ENCODE measurements at places on chromosomes 6 and 20. TPM values are rescaled to one million over a fixed set of nuclear protein-coding genes. Genes with fewer than 3 reads are reported as not detected.

COX4I2 gene
- total RNA-seq = 2.3 TPM

PDYN gene
- total RNA-seq = not detected

PNPLA1 gene
- 0.18 TPM for total RNA-seq

FOXC1 gene
- total RNA-seq = 7.7 TPM

DNA sequence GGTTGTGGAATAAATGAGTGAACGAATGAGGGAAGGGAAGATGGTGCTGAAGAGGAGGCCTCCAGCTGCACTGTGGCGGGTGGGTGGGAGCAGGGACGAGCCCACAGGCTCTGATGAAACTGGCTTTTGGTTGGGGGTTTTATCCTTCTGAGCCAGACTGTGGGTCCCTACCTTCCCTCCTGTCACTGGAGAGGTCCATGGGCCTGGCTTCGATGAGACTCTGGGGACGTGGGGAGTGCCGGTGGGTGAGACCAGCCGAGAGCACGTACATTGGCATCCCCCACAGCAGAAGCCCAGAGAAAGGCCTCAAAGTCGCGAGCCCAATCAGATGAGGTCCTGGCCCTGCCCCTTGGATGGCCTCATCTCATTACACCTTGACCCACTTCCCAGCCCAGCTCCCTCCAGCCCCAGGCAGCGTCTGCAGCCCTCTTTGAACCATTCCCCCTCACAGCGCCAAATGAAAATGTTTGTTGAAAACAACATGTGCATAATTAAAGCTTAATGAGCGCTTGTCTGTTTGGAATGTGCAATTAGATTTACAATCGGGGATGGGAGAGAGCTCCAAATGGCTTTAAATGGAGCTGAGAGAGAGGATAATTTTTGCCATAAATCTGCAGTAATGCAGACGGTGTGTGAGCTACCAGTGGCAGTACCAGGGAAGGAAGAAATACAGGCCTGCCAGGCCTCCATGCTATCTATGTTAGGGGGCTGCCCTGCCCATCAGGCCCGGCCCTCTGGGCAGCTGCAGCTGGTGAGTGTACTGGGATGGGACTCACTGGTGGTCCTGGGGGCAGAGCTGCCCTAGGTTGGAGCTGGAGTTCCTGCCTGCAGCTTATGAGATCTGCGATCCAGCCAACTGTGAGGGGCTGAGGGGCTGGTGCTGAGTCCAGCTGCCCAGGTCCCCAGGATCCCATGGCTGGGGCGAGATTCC, 47.2 kb downstream of the TOX2 start:
- no peak overlapping the region for H3K4me3 ChIP-seq
- peaks cover 8% of the 10 kb centered on the region for H3K4me1 ChIP-seq
- no peak overlapping the region for H3K27ac ChIP-seq
- no peaks in the 10 kb centered on the region for H3K36me3 ChIP-seq

GRCh38 chr20:59748619-59749191, 144.4 kb downstream of the PHACTR3 start:
- H3K36me3 ChIP-seq = no peaks in the 10 kb centered on the region
- H3K4me3 ChIP-seq = no peak overlapping the region
- peaks cover 5% of the 10 kb centered on the region for H3K4me1 ChIP-seq
- DNase-seq = no peak

DNA sequence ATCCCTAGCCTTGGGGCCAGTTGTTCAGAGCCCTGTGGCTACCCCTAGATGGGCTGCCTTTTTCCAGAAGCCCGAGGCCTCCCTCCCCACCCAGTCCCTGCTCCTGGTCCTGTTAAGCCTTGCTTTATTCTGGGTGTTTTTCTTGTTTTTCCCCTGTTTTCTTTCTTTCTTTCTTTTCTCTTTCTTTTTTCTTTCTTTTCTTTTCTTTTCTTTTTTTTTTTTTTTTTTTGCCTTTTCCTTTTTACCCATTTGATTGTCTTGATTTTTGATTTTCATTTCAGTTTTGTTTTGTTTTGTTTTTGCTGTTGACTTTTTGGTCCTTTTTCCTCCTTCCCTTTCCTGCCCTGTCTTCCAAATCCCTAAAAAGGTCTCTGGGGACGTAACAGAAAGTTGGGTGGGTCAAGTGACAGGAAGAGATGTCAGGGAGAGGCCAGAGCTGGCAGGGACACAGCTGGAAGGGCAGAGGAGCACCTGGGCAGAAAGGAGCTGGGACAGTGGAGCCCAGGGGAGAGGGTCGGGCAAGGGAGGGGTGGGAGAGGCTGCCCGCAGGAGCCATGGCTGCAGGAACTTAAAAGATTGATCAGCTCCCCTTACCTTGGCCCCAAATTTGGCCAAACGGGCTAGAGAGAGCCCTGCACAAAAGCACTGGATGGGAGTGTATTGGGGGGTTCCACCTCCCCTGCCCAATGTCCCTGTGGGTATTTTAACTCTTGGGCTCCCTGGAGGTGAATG, 27.6 kb downstream of the MYH7B start:
- H3K4me1 ChIP-seq = peaks cover 16% of the 10 kb centered on the region
- H3K27me3 ChIP-seq = no peaks in the 10 kb centered on the region
- no peaks in the 10 kb centered on the region for H3K36me3 ChIP-seq
- no peak for DNase-seq

DNA sequence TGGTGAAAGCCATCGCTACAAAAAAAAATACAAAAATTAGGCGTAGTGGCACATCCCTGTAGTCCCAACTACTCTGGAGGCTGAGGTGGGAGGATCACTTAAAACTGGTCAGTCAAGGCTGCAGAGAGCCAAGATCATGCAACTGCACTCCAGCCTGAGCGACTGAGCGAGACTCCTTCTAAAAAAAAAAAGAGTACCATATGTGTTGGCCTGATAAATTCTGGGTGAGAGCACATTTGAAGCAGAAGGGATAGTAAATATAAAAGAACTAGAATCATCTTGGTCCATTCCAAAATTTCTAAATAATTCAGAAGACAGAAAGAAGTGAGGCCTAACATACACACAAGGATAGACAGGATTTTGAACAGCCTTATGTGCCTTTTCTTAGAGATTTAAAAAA, 2.2 kb downstream of the IBTK start:
- no peaks in the 10 kb centered on the region for H3K36me3 ChIP-seq
- H3K27ac ChIP-seq = no peak overlapping the region
- H3K4me3 ChIP-seq = no peak overlapping the region
- H3K27me3 ChIP-seq = no peaks in the 10 kb centered on the region
- peaks cover 2% of the 10 kb centered on the region for H3K4me1 ChIP-seq

GRCh38 chr6:29602564-29603361, 17.8 kb downstream of the OR2H2 start:
- H3K4me3 ChIP-seq = no peak overlapping the region
- H3K27ac ChIP-seq = no peak overlapping the region
- no peaks in the 10 kb centered on the region for H3K36me3 ChIP-seq
- DNase-seq = no peak
- H3K27me3 ChIP-seq = no peaks in the 10 kb centered on the region

DNA sequence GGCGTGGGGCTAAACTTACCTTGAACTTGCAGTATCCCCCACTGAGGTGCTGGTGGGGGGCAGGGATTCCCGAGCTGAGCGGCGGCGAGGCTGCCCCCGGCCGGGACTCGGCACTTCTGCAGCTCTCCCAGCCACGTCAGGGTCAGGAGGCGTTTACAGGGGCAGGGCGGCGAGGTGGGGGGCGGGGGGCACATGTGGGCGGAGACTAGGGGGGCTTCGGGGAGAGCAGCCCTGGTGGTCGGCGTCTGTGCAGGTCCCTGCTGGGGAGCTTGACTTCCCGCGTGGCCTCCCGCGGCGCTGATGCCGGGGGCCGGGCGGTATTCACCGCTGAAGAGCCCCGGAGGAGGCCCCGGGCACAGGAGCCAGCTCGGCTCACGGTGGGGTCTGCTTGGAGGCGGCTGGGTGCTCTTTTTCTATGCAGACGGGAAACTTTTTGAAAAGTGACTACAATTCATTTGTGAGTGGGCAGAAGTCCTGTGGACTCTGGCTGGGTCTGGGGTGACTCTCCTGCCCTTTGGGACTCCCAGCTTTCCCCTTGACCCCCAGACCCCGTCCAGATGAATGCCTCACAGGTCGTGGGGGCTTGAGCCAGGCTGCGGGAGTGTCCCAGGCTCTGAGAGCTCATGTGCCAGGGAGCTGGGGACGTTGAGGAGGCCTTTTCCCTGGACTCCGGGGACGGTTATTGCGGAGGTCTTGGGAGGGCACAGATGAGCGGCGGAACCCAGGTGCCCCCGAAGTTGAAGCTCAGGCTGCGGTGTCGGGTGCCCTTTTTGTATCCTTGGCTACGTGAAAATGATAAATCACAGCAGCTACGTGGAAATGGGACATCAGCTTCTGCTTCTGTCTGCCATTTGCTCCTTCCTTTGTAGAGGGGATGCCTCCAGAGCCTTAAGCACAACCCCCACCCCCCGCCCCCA, 75.9 kb upstream of the GATA5 start:
- H3K27me3 ChIP-seq = no peaks in the 10 kb centered on the region
- H3K4me3 ChIP-seq = peak overlapping the region; percentile 43
- no peak for DNase-seq
- H3K4me1 ChIP-seq = no peaks in the 10 kb centered on the region

DNA sequence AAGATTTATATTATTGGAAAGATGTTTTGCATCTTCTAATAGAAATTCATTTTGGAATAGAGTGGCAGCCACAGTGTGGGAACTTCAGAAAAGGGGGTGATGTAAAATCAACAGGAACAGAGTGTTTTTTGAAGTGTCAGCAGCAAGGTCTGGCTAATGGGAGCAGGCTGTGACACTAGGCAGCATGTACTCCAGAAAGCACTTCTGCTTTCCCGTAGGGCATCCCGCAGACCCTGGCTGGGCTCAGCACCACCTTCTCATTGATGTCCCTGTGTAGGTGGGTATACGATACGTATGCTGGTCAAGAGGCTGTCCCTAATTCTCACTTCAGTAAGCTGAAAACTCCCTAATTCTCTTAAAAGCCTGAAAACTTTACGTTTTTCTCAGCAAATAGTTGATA, 74.7 kb downstream of the EYA4 start:
- H3K27ac ChIP-seq = no peak overlapping the region
- H3K4me3 ChIP-seq = no peak overlapping the region
- DNase-seq = no peak
- H3K27me3 ChIP-seq = no peaks in the 10 kb centered on the region
- no peaks in the 10 kb centered on the region for H3K36me3 ChIP-seq
